Activated T-helper 2 cell treated with anti-CD3 and anti-CD28 coated beads, Interferon-gamma antibody, Interleukin-2, Interleukin-4, amounts not matched to agents 10 μg/mL and 5 μg/mL and 100 μg/mL, durations not matched to agents 14 hours and 24 hours and 36 hours (primary cell): ENCODE measurements at places on chromosomes 5 and 9. TPM values are rescaled to one million over a fixed set of nuclear protein-coding genes. Genes with fewer than 3 reads are reported as not detected.

Gene PCDHA10
- not detected in 2 replicates for total RNA-seq

- H3K27me3 ChIP-seq: no peaks in the 10 kb centered on the region
- peak overlapping the region; percentile 43 for H3K27ac ChIP-seq
- H3K4me1 ChIP-seq: peaks cover 50% of the 10 kb centered on the region
- H3K36me3 ChIP-seq: peaks cover 54% of the 10 kb centered on the region
- no peak for DNase-seq
These were observed 34.3 kb downstream of the MTMR12 start for GRCh38 chr5:32278406-32278805.

GRCh38 chr5:472076-472655 lies 29.2 kb downstream of the EXOC3 start:
- peaks cover 28% of the 10 kb centered on the region for H3K36me3 ChIP-seq
- no peak for DNase-seq
- H3K27me3 ChIP-seq: peaks cover 5% of the 10 kb centered on the region
- H3K27ac ChIP-seq: peak overlapping the region; percentile 74
- peak overlapping the region; percentile 86 for H3K4me3 ChIP-seq

GRCh38 chr5:116944183-116944582 lies 369.6 kb upstream of the SEMA6A start:
- H3K36me3 ChIP-seq: no peaks in the 10 kb centered on the region
- no peak overlapping the region for H3K4me3 ChIP-seq
- no peak for DNase-seq

DNA sequence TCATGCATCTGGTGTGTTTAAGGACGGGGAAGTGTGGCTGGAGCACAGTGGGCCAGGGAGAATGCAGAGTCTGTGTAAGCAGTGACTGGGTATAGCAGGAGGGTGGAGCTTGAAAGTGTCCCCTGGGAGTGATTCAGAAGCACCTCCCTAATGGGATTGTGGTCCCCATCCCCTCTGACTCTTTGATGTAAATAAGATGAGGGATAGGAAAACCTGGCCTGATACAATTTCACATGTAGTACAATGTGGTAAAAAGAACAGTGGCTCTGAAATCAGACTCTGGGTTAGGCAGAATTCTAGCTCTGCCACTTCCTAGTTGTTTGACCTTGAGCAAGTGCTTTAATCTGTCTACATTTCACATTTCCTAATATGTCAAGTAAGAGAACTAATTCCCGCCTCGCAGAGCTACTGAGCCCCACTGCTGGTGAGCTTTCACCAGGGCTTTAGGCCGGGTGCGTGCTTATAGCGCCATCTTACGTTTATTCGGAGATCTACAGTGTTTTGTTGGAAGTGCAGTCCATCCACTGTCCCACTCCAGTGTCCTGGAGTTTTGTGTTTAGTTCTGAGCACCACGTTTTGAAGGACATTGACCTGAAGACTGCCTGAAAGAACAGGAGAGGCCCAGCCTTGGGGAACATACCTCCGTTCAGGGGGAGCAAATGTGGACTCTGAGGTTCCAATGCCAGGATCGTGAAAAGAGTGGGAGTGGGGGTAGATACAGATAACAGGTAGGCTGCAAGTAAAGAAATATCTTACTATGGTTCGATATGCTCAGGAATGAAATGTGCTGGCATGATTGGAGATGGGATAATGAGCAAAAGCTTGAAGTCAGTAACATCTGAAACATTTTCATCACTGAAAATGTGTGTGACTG lies 51.2 kb upstream of the TESK1 start:
- no peaks in the 10 kb centered on the region for H3K27me3 ChIP-seq
- H3K36me3 ChIP-seq: no peaks in the 10 kb centered on the region
- no peaks in the 10 kb centered on the region for H3K4me1 ChIP-seq
- no peak overlapping the region for H3K27ac ChIP-seq

- no peak overlapping the region for H3K4me3 ChIP-seq
- no peaks in the 10 kb centered on the region for H3K36me3 ChIP-seq
- no peak overlapping the region for H3K27ac ChIP-seq
- no peak for DNase-seq
- H3K27me3 ChIP-seq: peaks cover 18% of the 10 kb centered on the region
These were observed 84.9 kb downstream of the ZNF608 start for GRCh38 chr5:124661317-124662141.

- peaks cover 4% of the 10 kb centered on the region for H3K27me3 ChIP-seq
- H3K36me3 ChIP-seq: no peaks in the 10 kb centered on the region
- no peak overlapping the region for H3K27ac ChIP-seq
- H3K4me1 ChIP-seq: no peaks in the 10 kb centered on the region
These were observed 4.1 kb downstream of the EQTN start for GRCh38 chr9:27292659-27293405.

- H3K27me3 ChIP-seq: no peaks in the 10 kb centered on the region
- no peak overlapping the region for H3K27ac ChIP-seq
- H3K36me3 ChIP-seq: no peaks in the 10 kb centered on the region
- no peak for DNase-seq
- no peak overlapping the region for H3K4me3 ChIP-seq
- H3K4me1 ChIP-seq: no peaks in the 10 kb centered on the region
These were observed 46.5 kb downstream of the TARS1 start for GRCh38 chr5:33487236-33487635.

DNA sequence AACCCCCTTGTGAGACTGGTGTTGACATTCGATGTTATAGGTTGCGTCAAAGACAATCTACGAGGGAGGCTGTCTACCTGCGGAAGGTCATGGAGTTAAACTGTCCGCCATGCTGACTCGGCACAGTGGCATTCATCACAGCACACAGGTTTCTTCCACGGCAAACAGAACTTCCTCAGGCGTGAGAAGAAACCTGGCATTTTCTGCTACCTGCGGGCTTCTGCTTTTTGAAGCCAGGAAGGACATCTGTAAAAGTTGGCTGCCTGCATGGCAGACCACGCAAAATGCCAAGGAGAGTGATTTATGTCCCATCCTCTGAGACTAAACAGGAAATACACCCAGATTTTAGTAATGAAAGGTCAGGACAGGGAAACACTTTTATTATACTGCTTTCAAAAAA lies 809.8 kb upstream of the NUDT12 start:
- H3K36me3 ChIP-seq: no peaks in the 10 kb centered on the region
- H3K4me3 ChIP-seq: no peak overlapping the region

DNA sequence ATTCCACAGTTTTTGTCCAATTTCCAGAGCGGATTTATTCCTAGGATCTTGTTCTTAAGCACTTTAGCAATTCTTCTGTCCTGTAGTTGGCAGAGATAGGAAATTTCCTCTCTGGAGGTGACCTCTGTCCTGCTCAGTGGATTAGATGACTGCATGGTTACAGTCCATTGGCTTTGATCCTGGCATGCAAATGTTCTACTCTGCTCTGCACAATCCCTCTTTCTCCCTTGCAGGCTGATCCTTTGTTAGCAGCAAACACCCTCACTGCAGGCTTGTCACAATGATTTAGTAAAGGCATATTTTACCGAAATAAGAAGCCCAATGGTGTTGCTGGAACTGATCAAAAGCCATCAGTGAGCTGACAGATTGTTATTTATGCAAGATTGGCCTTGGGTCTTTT lies 243.8 kb downstream of the COX7C start:
- no peak for DNase-seq
- H3K4me3 ChIP-seq: no peak overlapping the region
- H3K4me1 ChIP-seq: no peaks in the 10 kb centered on the region
- no peak overlapping the region for H3K27ac ChIP-seq

DNA sequence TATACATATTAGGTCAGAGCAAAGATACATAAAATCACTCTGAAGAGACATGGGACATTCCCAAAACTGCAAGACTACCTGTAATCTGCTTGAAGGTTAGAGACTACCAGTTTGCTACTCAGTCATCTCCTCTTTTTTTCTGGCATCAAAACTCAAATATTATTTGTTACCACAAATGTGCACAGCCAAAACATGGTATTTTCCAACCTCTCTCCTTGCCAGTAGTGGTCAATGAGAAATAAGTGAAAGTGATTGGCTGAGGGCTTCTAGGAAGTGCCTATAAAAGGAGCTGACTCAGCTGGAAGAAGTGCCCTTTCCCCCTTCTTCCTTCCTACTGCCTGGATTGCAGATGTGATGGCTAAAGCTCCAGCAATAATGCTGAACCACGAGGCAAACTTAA lies 13.8 kb downstream of the GZMK start:
- H3K4me1 ChIP-seq: peaks cover 42% of the 10 kb centered on the region
- H3K4me3 ChIP-seq: no peak overlapping the region
- no peak for DNase-seq
- H3K27ac ChIP-seq: peak overlapping the region; percentile 93
- H3K36me3 ChIP-seq: peaks cover 49% of the 10 kb centered on the region
- no peaks in the 10 kb centered on the region for H3K27me3 ChIP-seq

DNA sequence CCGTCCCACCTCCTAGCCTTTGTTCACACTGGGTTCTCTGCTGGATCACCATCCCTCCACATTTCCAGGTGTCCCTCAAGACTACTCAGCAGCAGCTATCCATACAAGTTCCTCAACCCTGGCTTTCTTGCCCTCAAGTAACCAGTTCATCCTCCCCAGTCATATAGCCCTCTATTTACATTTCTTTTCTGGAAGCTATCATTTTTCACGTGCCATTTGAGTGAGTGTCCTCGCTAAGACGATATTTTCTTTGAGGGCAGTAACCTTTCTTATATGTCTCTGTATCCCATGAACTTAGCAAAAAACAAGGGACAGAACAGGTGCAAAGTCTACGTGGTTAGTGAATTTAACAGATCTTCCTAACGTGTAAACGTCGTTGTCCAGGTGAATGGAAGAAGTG lies 29.6 kb upstream of the KCNMB1 start:
- H3K27ac ChIP-seq: no peak overlapping the region
- no peak for DNase-seq
- H3K36me3 ChIP-seq: no peaks in the 10 kb centered on the region
- peaks cover 30% of the 10 kb centered on the region for H3K27me3 ChIP-seq
- H3K4me3 ChIP-seq: no peak overlapping the region

Gene IFNA21
- not detected in 2 replicates for total RNA-seq

- H3K27ac ChIP-seq: no peak overlapping the region
- H3K4me3 ChIP-seq: no peak overlapping the region
- H3K4me1 ChIP-seq: no peaks in the 10 kb centered on the region
- no peaks in the 10 kb centered on the region for H3K27me3 ChIP-seq
- H3K36me3 ChIP-seq: no peaks in the 10 kb centered on the region
- no peak for DNase-seq
These were observed 52.2 kb downstream of the SLC36A1 start for GRCh38 chr5:151499501-151500035.

- no peaks in the 10 kb centered on the region for H3K4me1 ChIP-seq
- DNase-seq: no peak
- H3K36me3 ChIP-seq: no peaks in the 10 kb centered on the region
These were observed 126.4 kb downstream of the TTLL11 start for GRCh38 chr9:121966706-121967105.

- DNase-seq: no peak
- no peaks in the 10 kb centered on the region for H3K36me3 ChIP-seq
- no peak overlapping the region for H3K4me3 ChIP-seq
- H3K4me1 ChIP-seq: no peaks in the 10 kb centered on the region
- H3K27ac ChIP-seq: no peak overlapping the region
These were observed 132.9 kb upstream of the NR3C1 start for GRCh38 chr5:143536364-143536763.

Gene NSG2
- not detected in 2 replicates for total RNA-seq

Gene DND1
- 3.2 and 3.5 TPM in 2 replicates for total RNA-seq

DNA sequence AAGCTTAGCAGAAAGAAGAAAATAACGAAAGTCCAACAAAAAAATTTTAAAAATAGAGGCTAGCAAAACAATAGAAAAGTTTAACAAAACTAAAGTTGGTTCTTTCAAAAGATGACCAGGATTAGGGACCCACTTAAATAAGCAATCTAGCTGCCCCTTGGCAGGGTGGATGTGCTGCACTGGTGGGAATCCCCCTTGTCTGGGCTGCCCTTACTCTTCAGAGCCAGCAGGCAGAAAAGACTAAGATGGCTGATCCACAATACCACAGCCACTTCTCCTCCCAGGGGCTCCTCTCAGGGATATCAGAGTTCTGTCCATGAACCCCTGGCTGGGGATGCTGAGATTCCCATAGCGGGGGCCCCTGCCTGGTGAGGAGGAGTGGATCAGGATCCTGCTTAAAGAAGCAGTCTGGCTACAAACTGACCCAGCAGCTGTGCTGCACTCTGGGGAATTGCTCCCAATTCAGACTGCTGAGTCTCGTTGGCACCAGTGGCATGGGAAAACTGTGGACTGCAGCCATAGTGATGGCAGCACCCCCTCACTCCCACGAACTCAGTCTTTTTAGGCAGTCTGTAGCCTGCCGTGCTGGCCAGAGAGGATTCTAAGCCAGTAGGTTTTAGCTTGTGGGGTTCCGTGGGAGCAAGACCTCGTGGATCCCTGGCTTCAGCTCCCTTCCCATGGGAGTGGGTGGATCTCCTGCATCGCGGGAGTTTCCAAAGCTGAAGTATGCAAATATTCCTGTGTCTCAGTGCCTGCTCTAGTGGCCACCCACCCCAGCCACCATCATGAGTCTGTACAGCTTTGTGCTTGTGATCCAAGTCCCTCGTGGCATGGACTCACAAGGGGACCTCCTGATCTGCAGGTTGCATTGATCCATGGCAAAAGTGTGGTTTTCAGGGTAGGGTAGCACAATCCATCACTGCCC lies 2.9 kb upstream of the INSL6 start:
- no peaks in the 10 kb centered on the region for H3K36me3 ChIP-seq
- H3K4me1 ChIP-seq: peaks cover 18% of the 10 kb centered on the region
- H3K4me3 ChIP-seq: no peak overlapping the region
- H3K27me3 ChIP-seq: peaks cover 21% of the 10 kb centered on the region

DNA sequence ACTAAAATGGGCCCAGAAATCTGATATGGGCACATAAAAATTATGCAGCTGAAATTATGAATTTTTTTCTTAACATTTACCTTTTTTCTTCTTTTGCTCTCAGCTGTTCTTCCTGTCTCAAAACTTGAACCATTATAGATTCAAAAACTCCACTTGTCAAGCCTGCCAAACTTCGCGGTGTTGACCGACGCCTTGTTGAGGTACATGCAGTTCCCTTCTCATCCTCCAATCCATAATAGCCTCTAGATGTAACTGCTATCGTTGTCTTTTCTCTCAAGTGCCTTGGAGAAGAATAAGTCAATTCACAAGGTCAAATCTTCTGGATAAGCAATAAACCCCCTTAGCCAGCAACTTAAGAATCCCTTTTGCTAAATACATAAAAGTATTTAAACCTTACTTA lies 27.2 kb downstream of the RANBP6 start:
- peaks cover 5% of the 10 kb centered on the region for H3K4me1 ChIP-seq
- peaks cover 32% of the 10 kb centered on the region for H3K36me3 ChIP-seq
- no peak overlapping the region for H3K4me3 ChIP-seq
- no peaks in the 10 kb centered on the region for H3K27me3 ChIP-seq
- DNase-seq: no peak

DNA sequence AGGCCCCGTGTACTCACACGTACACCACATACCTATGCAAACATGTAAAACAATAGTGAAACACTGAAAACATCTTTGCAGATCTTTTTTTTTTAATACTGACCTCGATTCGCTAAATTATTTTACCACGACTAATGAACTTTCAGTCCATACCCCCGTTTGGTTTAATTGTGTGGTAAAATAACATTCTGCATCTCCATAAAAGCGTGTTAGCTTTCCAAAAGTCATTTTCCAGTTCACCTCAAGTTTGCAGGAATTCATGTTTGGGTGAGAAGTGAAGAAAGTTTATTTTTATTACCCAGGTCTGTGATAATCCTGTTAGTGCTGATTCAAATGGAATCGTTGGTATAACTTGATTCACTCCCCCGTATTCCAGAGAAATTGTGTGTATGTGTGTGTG lies 652 bp downstream of the ARSK start:
- DNase-seq: no peak
- H3K4me3 ChIP-seq: peak overlapping the region; percentile 93
- peak overlapping the region; percentile 81 for H3K27ac ChIP-seq
- peaks cover 18% of the 10 kb centered on the region for H3K36me3 ChIP-seq

GRCh38 chr9:131590907-131591844 lies 45.9 kb downstream of the PRRT1B start:
- peak; percentile 66 for DNase-seq
- no peak overlapping the region for H3K4me3 ChIP-seq
- H3K27me3 ChIP-seq: no peaks in the 10 kb centered on the region
- H3K27ac ChIP-seq: peak overlapping the region; percentile 78
